Stimulated activated CD4-positive, alpha-beta T cell treated with anti-CD3 and anti-CD28 coated beads, Interleukin-1b, Interleukin-23, amount 100 ng/mL, for 1 hour (primary cell): ENCODE measurements at places on chromosomes 5 and 9.

DNA sequence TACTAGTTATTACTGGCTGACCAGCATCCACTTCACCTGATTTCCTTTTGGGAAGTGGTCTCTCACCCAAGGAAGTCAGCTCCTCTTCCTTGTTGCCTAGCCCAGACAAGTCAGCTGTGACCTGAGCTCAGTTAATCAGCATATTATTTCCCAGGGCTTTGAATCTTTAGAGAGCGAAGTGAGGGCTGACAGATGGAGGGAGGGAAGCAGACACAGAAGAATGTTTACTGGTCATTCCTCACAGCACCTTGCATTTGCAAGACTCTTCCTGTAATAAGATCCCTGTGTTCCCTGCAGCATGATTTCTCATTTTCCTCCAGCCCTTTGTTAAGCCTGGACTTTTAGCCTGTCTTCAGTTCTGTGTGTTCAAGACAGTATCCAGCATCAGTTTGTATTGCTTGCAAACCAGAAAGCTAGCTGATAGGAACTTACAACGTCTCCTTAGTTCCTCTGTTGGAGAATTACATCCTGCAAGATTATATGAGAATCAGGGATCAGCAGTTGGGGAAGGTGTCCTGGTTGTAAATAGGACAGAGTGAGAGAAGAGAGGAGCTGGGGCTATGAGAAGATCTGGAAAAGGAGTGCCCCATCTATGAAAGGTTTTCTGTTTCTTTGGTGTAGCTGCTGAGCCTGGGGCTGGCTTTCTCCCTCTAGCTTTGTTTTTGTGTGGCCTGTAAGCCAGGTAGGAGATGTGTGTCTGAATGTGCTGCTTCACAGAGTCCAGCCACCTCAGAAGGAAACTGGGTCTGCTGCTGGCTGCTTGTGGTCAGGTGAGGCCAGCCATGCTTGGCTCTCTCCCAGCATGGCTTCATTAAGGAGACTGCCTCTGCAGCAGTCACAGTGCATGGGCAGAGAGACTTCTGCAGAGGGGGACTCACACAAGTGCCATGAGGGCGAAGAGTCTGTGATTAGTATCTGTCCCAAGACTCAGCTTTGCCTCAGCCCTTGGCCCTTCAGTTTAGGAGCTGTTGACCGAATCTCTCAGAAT, 50.3 kb downstream of the MAN2A1 start:
- DNase-seq: no peak

DNA sequence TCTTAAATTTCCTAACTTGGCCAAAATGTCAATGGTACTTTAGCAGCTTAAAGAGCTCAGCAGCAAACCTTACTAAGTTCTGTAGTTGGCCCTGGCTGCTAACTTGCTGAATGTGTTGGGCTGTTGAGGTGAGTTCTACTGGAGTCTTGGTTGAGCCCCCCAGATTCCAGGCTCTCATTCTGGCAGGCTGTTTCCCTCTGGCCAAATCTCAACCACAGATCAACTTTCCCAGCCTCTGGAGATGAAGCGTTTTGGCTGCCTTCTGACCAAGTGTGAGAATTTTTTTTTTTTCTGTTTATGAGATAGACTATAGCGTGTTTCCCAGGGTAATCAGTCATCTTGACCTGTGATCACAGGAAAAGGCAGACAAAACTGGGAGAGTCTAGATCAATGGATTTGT, 343.7 kb downstream of the EBF1 start:
- DNase-seq: no peak

GRCh38 chr9:75376680-75377254, 288.5 kb downstream of the OSTF1 start:
- no peak for DNase-seq

GRCh38 chr9:16316911-16317817, 553.3 kb downstream of the BNC2 start:
- DNase-seq: no peak

DNA sequence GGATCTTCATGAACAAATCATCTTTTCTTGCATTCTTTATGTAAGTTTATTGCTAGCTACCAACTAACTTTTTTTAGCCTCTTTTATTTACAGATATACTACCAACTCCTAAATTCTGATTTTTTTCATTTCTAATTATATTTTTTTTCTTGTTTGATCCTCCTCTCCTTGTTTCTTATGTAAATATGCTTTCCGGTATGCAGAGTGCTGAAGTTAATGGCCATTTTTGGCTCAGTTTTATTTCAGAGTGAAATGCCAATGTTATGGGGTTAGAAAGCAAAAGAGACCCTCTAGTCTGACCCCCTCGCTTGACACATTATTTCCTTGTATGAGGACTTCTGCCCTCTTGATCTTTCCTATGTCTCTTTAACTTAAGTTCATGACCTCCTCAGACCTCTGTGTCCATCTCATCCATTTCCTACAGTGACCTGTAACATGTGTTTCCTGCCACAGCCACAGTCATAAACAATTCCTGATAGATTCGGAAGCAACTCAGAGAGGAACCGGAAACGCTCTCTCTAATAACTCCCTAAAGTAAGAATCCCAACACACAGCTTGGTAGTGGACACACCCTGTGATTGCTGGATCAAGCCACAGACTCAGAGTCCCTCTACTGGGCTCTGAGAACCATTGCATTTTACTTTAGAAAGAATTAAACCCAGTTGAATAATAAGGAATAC, 42.9 kb upstream of the AFAP1L1 start:
- DNase-seq: no peak
